ENCODE measurements at places on chromosomes 6 and 20.

- DNase-seq, result no peak
Observed at GRCh38 chr6:147642458-147642857, 134.0 kb downstream of the SAMD5 start.

- no peak for DNase-seq
Observed at GRCh38 chr6:154314084-154314483, 42.5 kb downstream of the IPCEF1 start.

DNA sequence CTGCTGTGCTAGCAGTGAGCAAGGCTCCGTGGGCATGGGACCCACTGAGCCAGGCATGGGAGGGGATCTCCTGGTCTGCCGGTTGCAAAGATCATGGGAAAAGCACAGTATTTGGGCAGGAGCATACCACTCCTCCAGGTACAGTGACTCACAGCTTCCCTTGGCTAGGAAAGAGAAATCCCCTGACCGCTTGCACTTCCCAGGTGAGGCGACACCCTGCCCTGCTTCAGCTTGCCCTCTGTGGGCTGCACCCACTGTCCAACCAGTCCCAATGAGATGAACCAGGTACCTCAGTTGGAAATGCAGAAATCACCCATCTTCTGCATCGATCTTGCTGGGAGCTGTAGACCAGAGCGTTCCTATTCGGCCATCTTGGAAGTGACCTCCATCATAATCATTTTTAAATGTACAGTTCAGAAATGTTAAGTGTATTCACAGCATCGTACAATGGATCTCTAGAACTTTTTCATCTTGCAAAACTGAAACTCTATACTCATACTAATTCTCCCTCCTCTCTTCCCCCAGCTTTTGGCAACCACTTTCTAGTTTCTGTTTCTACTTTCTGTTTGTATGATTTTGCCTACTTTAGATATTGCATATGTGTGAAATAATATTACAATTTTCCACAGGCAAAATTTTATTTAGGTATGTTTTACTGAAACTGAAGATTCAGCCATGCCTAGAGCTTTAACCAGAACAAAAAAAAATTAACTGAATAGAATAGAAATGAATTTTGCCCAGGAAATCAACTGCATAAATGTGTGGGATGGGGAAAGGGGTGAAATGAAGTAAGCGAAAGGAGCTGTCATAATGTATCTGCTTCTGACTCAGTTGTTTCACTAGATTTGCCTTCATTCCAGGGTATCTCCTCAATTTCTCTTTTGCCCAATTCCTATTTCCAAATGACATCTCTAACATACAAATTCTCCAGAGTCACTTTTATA lies 100.0 kb downstream of the RWDD2A start:
- DNase-seq, result no peak

DNA sequence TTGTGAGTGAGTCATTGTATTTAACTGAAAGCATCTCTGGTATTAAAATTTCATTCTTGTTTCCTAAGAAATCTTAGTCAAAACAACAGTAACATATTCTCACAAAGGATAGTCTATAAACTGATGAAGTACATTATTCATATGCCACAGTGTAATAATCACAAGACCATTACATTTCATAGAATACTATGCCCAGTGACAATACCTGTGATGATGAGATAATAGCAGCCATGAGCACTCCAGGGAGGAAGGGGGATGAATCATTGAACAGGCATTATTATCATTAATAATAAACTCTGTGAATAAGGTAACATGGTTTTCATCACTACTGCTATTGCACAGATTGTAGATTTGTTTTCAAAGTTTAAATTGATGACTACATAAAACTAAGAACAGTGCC lies 667.9 kb downstream of the EPM2A start:
- DNase-seq, result no peak

- no peak for DNase-seq
Observed at GRCh38 chr6:7433121-7433617, 43.6 kb downstream of the RIOK1 start.

DNA sequence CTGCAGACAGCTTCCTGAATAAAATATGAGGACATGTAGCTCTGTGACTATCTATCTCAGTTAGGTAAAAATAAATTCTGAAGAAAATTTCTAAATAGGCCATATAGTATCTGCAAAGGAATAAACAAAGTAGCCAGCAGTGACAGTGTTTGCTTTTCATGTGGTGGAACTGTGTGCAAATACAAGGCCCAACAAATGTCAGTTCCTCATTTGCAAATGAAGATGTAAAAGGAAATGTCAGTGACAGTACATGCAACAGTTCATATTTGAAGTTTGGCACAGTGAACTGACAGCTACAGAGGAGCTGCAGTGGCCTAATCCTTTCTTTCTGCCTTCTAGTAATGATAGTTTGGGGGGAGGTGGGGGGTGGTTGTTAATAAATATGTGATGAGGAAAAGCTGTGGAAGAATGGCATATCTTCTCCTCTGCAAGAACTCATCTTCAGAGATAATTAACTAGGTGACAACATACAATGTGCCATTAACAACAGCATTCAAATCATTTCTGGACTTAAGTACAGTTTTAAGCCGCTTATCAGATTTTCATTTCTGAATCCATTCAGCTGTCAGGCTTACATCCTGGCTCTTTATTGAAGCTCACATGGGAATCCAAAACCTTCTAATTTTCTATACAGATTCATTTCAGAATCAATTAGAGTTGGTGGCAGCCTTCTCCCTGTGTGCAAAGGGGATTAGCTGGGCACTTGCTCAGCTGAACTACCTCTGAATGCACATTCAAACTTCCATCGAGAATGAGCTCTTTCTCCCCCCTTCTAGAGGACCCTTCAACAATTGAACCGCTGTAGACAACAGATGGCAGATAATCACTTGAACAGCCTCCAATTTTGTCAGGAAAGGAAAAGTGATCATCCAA lies 1059.0 kb upstream of the EPHA7 start:
- no peak for DNase-seq

GRCh38 chr20:50563133-50563944 lies 53.2 kb downstream of the PTPN1 start:
- no peak for DNase-seq

- no peak for DNase-seq
Observed at GRCh38 chr6:21824431-21825177, 231.1 kb downstream of the SOX4 start.

DNA sequence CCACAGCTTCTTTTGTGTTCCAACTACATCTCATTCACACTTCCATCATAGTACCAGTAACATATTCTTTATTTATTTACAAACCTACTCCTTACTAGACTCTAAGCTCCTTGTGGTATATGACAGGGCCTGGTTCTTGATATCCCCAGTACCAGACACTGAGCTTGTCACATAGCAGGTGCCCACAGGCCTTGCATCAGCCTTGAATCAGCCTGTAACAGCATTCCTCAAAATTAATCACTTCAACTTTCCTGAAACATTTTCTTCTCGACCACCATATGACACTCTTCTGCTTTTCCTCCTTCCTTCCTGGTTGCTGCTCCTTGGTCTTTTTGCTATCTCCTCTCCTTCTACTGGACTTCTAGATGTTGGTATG lies 24.7 kb upstream of the SRPK1 start:
- DNase-seq, result no peak

DNA sequence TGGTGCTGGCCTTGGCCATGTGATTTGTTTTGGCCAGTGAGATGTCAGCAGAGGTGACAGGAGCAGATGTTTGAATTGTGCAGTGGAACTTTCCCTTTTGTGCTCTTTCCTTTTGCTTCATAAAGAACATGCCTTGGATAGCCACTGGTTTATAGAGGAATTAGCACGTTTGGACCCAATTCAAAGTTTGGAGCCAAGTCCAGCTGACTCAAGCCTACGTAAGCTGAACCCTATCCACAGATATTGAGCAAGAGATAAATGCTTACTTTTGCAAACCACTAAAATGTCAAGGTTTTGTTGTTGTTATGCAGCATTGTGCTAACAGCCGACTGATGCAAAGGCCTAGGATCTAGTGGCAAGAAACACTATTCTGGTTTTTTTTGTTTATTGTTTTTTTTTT lies 230.9 kb upstream of the CITED2 start:
- no peak for DNase-seq

Data from activated CD4-positive, alpha-beta T cell treated with anti-CD3 and anti-CD28 coated beads, Interleukin-2, amount 50 U/mL, for 1 hour (primary cell).